ENCODE measurements at places on chromosomes 2 and 18.
A peak's percentile ranks its signal among the peaks of the same experiment; 100 is the strongest.

GRCh38 chr18:24704946-24705630, 244.7 kb downstream of the HRH4 start:
- no peak for DNase-seq

DNA sequence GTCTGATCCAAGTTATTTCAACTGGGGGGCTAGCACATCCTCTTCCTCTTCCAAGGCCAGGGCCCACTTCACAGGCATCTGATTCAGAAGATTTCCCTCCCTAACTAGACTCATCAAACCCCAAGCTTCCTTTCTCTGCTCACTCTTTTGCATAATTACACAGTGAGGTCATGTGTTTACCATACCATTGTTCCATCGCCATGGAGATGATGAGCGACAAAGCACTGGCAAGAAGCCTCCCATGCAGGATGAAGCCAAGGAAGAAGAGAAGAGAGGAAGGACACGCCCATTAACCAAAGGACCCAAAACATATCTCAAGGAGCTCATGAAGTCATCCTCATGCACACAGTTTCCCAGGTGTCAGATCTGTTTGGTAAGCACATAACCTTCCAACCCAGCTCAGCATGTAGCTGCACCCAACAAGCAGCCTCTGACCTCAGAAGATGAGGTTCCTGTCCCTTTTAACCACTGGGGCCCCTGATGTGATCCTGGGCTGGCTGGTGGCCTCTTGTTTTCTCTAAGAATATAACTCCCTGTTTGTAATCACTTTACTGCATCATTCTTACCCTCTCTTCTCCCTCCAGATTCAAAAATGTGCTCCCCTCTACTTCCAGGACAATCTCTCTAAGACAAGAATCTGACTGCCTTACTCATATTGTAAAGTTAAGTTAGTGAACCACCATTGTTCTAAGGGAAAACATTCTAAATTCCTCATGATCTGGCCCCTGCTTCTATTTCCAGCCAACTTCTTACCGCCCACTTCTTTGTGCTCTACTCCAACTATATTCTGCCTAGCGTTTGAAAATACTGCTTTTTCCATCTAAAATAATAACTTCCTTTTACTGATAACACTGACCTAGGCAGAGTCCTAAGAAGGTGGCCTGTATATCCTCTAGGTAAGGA, 190.1 kb downstream of the TTC32 start:
- DNase-seq: no peak

GRCh38 chr18:44887227-44887631, 206.5 kb downstream of the SETBP1 start:
- DNase-seq: no peak

DNA sequence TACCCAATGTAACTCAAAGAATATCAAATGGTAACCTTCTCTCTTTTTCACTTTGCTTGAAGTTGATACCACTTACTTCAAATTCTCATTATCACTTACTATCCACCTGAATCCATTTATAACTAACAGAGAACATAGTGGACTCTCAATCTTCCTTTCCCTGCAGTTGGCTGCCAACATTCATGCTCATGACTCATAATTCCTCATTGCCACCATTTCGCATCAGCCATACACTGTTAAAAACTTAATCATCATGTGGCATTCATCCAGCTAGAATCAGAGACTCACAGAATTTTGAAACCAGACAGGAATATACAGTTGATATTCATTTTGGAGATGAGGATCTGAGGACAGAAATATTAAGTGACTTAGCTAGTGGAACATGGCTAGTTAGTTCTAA, 56.8 kb downstream of the SLC4A10 start:
- DNase-seq: no peak

- no peak for DNase-seq
These were observed 14.3 kb downstream of the ZNF142 start for GRCh38 chr2:218645126-218645525.

DNA sequence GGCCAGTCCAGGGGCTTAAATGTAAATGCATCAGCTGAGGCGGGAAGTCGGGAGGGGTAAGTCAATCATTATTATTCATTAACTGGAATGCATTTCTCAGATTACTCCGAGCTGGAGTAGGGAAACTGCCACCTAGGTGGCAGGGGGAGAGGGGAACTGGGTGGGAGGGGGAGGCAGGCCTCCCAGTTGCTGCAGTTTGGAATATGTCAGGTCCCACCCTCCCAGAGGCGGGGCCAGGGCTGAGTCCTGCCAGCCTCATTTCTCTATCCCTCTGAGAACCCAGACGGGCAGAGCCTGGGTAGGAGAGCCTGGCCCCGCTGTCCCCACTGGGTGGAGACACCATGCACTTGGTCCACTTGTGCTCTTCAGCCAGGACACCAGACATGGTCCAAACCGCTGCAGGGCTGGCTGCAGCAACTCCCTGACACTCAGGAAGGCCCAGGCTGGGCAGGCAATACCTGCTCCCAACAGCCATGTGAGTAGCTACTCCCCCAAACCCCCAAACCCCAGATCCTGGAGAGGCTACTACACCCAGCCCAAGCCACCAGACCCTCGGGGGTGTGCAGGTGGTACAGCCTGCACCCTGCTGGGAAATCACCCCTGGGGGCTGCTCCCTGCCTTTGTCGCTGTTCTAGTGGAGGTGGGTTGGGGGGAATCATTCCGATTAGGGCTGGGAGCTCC, at the start of gene GPBAR1:
Gene GPBAR1, plus strand, starts transcription at position 274 of the 681 bp plus-strand sequence. CDS start 1,710 bp downstream, outside the sequence.
- no peak for DNase-seq

GRCh38 chr18:706405-706804, 6.0 kb downstream of the ENOSF1 start:
- no peak for DNase-seq

DNA sequence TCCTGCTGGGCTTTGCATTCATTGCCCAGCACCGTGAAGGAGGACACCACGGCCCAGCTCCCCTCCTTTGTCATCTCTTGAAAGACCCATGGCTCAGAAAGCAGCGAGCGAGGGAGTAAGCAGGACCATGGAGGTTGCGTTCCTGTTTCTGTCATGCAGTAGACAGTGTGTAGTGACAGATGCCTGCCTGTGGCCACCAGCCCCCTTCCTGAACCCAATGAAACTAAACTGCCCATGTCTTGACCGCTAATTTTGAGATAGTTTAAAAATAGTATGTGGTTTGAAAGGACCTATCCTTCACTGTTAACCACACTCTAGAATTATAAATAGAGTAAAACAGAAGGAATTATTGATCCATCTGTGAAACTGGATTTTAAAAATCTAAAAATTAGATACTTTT, 88.2 kb downstream of the ASAP2 start:
- DNase-seq: no peak

GRCh38 chr2:41084321-41084720, 632.4 kb upstream of the SLC8A1 start:
- no peak for DNase-seq

GRCh38 chr18:59573962-59574361, 123.3 kb downstream of the CCBE1 start:
- DNase-seq: no peak

DNA sequence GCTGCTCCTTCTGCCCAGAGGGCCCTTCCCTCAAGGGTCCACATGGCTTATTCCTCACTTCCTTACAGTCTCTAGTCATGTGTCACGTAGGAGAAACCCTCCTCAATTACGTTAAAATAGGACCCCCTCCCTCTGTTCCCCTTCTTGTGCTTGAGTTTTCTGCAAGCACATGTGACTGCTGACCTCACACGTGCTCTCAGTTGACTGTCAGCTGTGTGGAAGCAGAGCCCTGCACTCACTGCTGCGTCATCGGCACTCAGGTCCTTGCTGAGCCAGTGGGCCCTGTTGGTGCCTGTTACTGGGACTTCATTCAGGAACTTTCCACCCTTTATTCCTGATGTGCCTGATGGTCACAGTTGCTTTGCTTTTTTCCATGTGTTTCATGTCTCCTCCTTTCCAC, 11.1 kb downstream of the ATG16L1 start:
- no peak for DNase-seq

- DNase-seq: no peak
These were observed 739.1 kb upstream of the ZEB2 start for GRCh38 chr2:145258903-145259579.

- DNase-seq: no peak
These were observed 909 bp downstream of the TGFA start for GRCh38 chr2:70552501-70553333.

- no peak for DNase-seq
These were observed 13.4 kb downstream of the CAPG start for GRCh38 chr2:85396531-85397470.

GRCh38 chr2:154386186-154386585, 312.3 kb upstream of the KCNJ3 start:
- no peak for DNase-seq

GRCh38 chr2:102206666-102207341, 20.0 kb downstream of the IL1RL2 start:
- no peak for DNase-seq

GRCh38 chr2:219598308-219599078, 836 bp downstream of the STK11IP start:
- DNase-seq: no peak

DNA sequence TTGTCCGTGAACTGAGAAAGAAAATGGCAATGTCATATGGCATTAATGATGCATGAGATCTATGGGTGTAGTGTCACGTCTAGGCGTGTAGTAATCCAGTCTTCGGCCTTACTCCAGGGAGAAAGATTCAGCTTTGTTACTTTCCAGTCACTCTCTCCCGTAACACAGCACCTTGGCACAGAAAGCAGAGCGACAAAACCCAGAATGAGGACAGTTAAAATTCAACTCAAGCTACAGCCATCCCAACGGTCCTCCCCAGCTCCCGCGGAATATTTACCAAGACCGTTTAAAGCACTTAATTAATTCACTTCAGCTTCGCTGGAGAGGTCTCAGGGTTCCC, 797 bp upstream of the CRIM1 start:
- no peak for DNase-seq

DNA sequence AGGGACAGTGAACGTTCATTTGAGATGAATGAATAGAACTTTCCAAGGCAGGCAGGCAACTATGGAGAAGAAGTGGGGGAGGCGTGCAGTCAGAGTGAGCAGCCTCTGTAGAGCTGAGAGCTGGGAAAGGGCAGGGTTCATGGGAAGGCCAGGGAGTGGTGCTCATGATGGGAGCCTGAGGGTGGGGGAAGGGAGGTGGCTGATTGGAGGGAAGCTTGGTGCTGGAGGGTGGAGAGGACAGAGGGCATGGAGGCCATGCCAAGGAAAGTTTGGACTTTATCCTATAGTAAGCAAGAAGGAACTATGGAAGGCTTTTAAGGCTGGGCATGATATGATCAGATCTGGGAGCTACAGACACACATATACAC, 47.6 kb upstream of the LGALSL start:
- DNase-seq: no peak

DNA sequence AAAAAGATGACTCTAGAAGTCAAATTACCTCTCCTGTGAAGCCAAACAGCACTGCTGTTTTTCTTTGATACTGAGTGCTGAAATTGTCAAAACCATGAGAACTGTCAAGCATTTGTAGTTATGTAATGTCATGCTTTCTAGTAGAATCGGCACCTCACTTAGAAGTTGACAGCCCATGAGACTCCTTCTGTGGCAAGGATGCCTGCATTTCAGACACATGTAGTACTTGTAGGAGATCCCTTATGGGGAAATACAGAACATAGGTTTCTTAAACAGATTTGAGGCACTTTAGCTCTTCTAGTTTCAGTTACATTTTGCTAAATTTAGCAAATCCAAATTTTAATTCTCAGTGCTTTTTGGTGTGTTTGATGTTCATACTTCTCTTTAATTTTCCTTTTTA, 15.7 kb downstream of the ZNF407 start:
- no peak for DNase-seq

- no peak for DNase-seq
These were observed 91.7 kb downstream of the NRP2 start for GRCh38 chr2:205773989-205774388.

- no peak for DNase-seq
These were observed 293.6 kb downstream of the DSEL start for GRCh38 chr18:67222887-67223286.

- no peak for DNase-seq
These were observed 8.2 kb upstream of the ZNF638 start for GRCh38 chr2:71323386-71323785.

- DNase-seq: peak; percentile 45
These were observed 37.6 kb upstream of the MCM6 start for GRCh38 chr2:135913727-135914365.

DNA sequence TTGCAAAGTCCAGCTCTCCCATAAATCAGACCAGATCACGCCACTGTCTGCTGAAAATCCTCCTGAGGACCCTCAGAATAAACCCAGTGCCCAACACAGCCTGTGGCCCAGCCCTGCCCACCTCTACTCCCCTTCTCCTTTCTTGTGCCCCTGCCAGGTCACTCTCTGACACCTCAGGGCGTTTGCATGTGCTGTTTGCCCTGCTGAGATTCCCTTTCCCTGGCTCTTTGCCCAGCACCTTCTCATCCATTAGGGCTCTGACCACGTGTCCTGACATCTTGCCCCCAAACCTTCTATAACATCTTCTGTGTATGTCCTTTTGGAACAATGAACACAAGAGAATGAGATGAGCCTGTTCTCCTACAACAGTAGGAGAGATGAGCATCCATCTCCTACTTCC, 18.5 kb upstream of the NMUR1 start:
- DNase-seq: no peak

- DNase-seq: no peak
These were observed 67.4 kb upstream of the PNPT1 start for GRCh38 chr2:55761024-55761423.

DNA sequence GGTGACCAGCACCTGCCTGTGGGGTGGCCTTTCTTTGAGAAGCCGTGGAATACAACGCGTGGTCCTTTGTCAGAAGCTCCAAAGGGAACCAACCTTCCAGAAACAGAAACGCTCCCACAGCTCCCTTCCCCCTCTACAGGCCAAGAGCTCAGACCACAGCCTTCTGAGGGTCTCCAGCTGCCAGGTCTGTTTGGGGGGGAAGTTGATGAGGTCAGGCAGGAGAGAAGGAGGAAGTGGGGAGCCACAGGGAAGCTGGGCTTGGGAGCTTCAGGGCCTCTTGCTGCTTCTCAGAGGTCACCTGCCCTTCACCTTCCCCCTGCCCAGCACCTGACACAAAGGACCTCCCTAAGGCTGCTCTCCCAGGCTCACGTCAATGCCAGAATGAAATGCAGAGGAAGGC, 287.7 kb upstream of the ID2 start:
- DNase-seq: no peak

DNA sequence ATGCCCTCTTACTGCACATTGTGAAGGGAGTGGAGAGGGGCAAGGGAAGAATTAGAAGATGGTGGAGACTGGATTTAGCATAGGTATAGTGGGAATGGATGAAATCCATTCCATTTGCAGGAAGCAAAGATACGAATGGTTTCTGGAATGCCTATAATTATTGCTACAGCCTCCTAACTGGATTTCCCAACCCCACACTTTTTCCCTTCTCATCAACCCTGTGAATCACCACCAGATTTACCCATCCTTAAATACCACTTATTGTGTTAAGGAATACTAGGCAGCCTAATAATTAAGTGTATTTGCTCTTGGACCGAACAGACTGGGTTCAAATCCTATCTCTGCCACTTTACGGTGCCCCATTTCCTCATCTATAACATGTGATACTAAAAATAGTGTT, 39.3 kb upstream of the CREB1 start:
- no peak for DNase-seq

DNA sequence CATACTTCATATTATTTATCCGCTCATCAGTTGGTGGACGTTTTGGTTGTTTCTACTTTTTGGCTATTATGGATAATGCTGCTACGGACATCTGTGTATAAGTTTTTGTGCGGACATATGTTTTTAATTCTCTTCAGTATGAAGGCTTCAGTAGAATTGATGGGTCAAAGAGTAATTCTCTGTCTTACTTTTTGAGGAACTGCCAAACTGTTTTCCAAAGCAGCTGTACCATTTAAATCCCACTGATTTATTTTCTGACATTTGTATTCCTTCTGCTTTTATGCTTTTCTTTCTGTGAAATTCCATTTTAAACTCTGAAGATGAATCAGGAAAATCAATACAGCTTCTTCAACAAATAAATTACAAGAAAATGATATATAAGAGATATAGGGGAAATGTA, 20.8 kb downstream of the FAM110C start:
- DNase-seq: no peak

Data from right renal cortex interstitium (tissue), 3 donors.